Kidney (tissue), 22 donors: ENCODE measurements at places on chromosomes 5 and 9.

DNA sequence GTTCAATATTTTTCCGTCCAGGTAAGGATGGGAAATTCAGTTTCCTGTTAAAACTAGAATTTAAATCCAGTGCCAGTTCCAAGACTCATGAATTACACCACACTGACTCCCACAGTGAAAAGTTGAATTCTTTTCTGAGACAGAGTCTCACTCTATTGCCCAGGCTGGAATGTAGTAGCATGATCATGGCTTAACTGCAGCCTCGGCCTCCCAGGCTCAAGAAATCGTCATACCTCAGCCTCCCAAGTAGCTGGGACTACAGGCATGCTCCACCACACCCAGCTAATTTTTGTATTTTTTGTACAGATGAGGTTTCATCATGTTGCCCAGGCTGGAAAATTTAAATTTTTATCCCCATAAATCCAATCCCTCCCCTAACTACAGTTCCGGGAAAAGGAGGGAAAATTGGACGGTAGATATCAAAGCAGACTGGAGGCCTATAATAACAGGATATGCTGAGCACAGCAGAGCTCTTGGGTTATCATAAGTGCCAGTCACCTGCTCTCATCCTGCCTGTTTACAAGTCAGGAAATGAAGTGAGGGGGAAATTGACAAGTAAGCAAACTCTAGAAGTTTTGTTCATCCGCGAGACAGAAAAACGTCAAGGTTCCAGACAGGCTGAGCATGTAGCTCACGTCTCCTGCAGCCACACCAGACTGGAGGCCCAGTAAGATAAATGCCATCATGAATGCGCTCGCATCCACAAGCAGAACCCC, 105.7 kb downstream of the UGCG start:
- DNase-seq, result no peak

- DNase-seq, result no peak
Observed at GRCh38 chr5:131019601-131020315, 145.3 kb downstream of the HINT1 start.

- no peak for DNase-seq
Observed at GRCh38 chr9:106731910-106732309, 131.1 kb upstream of the ZNF462 start.

- no peak for DNase-seq
Observed at GRCh38 chr5:77157732-77158532, 52.5 kb upstream of the PDE8B start.

DNA sequence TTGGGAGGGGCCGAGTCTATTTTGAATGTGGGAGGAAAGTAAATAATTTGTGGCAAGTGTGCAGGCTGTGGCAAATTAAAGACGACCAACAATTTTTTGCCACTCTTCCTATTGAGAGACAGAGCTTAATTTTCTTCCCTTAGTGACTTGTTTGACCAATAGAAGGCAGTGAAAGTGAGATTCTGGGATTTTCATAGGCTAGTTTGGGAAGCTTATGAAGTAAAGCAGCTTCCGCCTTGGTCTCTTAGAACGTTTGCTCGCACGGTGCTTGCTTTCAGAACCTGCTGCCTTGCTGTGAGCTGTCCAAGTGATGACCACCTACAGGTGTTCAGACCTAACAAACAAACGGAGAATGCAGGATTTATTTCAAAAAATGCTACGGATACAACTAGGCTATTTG, 6.7 kb upstream of the OR1N2 start:
- DNase-seq, result no peak

- no peak for DNase-seq
Observed at GRCh38 chr9:76917299-76917698, 11.4 kb upstream of the PRUNE2 start.

DNA sequence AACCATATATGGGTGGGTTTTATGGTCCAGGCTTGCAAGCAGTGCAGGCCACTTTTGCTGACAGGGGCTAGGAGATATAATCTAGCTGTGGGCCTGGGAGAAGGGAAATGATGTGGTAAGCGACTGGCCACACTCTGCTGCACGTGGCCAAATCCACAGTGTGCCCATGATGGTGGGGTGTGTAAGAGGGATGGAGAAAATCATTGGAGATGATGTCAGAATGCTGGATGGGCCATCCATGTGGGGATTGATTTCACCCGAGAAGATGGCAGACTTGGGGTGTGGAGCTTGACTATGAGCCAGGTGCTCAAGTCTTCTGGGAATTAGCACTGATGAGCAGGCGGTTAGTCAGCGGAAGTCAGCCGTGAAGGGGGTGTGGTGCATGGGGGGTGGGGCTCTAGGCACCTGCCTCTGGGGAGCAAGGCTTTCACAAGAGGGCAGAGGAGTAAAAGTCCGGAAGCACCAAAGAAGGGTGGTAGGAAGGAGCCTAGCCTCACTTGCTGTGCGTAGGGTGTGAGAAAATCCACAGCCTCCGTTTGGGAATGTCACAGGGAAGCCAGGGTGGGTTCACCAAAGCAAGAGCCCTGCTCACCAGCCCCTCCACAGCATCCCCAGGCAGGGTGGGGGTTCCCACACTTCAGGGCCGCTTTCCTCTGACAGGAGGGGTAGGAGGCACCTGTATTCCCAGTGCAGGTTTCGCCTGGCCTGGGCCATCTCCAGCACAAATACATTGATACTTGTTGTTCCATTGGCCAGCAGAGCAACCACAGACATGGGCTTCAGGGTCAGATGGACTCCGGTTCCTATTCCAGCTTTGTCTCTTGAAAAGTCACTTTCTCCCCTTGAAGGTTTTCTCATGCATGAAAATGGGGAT, 44.5 kb upstream of the ANGPTL2 start:
- DNase-seq, result peak; percentile 13

- no peak for DNase-seq
Observed at GRCh38 chr5:181235689-181236366, 7.9 kb downstream of the RACK1 start.

DNA sequence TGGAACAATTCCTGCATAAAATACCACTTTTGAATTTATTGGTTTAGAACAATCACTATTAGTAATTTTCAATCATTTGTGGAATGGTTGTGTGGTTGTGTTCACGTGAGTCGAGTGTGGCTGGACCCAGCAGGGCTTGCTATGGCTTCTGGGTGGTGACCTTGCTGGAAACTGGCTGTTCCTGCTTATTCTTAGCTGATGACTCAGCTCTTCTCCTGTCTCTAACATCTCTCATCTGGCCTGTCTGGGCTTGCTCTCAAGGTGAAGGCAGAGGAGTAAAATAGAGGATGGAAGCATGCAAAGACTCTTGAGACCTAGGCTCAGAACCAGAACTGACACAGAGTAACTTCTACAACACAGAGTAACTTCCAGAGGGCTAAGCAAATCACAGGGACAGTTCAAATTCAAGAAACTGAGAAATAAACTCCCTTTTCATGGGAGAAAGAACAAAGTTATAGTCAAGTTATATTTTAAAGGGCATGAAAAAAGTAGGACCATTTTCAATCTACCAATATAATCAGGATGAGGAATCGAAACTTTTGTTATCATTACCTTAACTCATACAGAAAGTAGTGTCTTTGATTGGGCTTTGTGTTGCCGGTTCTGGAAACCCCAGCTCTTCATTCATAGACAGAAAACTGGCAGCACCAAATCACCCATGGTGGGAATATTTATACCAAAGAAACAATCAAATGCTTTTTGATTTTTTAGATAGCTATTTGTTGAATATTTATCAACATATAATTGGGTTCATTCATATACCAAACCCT, 665.1 kb downstream of the CDH18 start:
- DNase-seq, result no peak

GRCh38 chr9:120928015-120928482, 1.5 kb upstream of the TRAF1 start:
- DNase-seq, result no peak

DNA sequence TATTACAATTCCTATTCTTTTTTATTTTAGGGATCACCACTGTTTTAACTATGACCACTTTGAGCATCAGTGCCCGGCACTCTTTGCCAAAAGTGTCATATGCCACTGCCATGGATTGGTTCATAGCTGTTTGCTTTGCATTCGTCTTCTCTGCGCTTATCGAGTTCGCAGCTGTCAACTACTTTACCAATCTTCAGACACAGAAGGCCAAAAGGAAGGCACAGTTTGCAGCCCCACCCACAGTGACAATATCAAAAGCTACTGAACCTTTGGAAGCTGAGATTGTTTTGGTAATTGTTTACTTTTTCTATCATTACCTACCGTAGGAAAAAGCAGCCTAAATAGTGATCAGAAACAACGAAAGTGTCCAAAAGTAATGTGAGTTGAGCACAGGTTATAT, 6.4 kb downstream of the GABRA6 start:
- DNase-seq, result no peak

- DNase-seq, result no peak
Observed at GRCh38 chr5:32760091-32760509, 49.0 kb downstream of the NPR3 start.

DNA sequence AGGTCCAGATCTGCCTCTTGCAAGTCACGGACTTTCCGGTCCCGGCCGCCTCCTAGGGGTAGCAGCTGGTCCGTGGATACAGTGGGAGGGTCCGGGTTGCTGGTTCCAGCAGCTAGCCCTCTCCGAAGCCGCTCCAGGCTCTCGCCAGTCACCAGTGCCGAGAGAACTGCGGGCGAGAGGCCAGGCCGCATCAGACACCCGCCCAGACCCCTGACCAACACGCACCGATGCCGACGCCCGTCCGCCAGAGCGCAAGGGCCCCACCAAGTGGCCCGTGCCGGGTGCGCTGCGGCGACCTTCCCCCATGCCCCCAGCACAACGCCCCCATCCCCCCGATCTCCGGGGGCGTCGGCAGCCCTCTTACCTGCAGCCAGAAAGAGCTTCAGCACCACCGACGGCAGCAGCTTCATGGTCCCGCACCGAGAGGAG, 470 bp downstream of the HBEGF start:
- DNase-seq, result peak; percentile 64

DNA sequence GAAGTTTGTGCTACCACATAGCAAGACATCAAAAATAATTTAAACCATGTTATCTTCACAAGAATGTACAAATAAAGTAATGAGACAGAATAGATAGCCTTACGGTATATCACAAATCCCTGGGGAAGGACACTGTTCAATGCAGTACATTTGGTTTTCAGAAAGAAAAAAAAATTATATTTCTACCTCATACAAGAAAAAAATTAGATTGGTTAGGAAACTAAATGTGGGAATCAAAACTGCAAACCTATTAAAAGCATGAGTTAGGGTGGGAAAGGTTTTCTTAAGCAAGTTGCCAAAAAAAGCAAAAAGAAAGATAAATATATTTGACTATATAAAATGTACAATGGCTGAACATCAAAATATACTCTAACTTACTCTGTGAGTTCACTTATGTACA, 201.9 kb upstream of the NREP start:
- DNase-seq, result no peak

DNA sequence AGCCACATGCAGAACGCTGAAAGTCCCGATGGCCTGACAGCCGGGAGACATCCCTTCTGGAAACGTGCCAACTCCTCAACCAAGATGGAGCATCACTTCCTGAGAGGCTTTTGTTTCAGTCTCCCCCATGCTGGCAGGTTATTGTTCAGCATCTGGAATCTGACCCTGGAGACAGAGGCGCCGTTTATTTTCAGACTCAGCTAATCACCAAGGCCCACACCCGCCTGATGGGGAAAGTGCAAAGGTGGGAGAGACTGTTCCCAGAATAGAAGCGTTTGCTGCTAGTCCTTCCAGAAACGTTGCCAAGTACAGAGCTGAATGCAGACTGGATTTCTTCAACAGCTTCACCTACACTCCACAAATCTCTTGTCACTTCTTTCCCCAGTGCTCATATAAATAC, 41.8 kb upstream of the S1PR3 start:
- DNase-seq, result peak; percentile 83

DNA sequence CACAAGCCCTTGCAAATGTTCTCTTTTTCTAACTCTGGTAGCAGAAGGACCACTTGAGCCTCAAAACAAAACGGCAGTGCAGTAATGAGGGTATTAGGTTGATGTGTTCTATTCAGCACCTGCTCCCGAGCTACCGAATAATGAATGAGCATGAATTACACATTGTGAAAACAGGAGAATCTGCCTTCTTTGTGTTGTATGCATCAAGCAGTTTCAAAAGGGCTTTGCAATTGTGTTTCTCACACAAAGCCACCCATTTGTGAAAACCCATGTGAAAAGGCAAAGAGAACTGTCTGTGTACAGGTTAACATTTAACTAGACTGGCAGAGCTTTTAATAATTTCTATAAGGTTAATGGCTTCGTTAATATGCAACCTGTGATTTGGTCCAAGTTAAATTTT, 97.8 kb downstream of the STK32A start:
- peak; percentile 60 for DNase-seq

- DNase-seq, result no peak
Observed at GRCh38 chr9:79195879-79196278, 375.9 kb upstream of the TLE4 start.

GRCh38 chr9:87500491-87501270, 3.0 kb downstream of the DAPK1 start:
- DNase-seq, result no peak

DNA sequence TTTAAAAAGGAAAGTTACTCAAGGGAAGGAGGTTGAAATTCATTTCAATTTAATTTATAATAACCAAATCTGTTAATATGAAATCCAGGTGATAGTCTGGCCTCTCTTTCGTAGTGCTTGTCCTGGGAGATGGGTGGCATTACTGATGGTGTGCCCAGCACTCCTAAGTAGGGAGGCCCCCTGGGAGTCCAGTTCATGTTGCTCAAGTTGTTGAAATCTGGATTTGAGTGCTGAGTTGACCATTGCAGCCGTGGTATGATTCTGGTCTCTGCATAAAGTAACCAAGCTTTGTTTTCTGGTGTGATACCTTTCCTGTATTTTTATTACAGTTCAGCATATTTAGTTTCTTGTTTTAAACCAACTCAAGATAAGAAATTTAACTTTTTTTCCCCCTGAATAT, 287.8 kb downstream of the FANCC start:
- no peak for DNase-seq

GRCh38 chr5:40681363-40682153, 1.8 kb downstream of the PTGER4 start:
- peak; percentile 80 for DNase-seq

DNA sequence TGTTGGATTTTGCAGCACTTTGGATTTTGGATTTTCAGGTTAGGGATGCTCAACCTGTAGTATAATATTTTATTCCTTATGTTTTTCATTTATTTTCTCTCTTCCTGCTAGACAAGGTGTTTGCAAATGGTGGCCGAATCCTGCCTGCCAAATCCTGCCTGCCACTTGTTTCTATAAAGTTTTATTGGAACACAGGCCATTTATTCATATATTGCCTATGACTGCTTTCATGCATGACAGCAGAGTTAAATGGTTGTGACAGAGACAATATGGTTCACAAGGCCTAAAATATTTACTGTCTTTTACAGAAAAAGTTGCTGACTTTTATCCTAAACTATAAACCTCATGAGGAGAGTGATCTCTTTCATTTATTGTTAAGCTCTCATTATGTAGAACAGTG, 72.7 kb downstream of the DENND4C start:
- DNase-seq, result no peak

- DNase-seq, result no peak
Observed at GRCh38 chr5:172499287-172499686, 45.0 kb upstream of the SH3PXD2B start.

DNA sequence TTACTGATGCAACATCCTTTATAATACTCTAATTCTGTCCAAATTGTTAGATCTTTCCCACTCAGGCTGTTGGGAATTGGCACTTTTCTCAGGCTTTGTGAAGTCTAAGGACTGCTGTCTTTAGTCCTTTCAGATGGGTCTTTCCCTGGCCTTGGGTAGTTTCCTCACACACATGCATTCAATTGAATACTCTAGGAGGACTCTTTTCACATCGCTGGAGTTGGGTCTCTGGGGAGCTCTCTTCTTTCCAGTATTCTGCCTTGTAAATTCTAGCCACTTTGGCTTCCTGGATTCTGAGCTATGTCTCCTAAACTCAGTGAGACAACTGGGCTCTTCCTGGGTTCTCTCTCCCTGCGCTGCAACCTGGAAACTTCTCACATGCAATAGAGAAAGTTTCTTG, 215.5 kb downstream of the SNX18 start:
- DNase-seq, result no peak
